Activated T-cell treated with anti-CD3 and anti-CD28 coated beads for 4 hours (primary cell): ENCODE measurements at places on chromosomes 2 and 18.

DNA sequence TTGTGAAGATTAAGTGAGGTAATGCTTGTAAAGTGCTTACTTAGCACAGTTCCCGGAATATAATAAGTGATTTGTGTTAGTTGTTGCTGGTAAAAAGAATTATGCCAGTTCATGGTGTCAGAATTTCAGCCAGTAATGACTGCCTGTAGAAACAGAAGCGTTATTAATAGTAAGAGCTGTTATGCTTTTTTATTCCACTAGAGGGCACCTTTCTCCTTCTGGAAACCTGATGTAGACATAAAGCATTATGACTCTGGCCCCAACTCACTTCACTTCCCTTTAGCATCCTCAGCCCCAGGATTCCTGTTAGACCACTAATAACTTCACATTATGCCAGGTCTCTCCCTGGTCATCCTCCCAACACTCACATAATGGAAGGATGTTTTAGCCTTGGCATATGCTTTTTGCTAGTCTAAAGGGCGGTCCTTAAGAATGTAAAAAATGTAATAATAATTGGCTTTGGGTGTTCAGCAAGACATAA is 34.9 kb downstream of the C18orf54 start:
- no peak for DNase-seq

DNA sequence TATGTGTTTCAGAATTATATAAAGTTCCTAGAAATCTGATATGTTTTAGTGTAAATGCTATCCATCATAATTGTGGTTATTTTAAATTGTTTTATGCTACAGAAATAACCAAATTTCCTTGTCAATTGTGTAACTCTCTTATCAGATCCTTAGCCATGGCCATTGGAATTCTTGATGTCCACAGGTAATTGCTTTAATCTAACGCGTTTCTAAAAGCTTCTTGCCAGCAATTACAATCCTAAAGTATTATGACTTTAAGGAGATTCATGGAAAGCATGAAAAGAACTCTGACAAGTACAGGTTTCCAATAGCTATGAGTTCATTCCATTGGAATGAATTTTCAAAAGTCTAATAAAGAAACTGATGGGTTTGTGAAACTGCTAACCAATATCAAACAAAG is 472.1 kb downstream of the ERBB4 start:
- no peak for DNase-seq

DNA sequence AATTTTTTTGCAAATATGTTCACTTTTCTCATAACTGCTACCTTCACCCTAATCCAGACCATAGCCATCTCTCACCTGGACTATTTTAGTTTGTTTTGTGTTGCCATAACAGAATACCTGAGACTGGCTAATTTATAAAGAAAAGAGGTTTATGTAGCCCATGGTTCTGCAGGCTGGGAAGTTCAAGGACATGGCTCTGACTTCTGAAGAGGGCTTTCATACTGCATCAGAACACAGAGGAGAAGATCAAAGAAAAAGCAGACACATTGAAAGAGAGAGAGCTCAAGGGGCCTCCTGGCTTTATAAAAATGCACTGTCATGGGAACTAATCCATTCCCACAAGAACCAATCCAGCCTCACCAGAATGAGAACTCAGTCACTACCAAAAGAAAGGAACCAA is 25.0 kb upstream of the DDX18 start:
- DNase-seq: no peak

- DNase-seq: no peak
Observed at GRCh38 chr2:101677658-101678057, 19.8 kb upstream of the MAP4K4 start.

GRCh38 chr18:22398464-22398863 is 19.3 kb downstream of the CTAGE1 start:
- no peak for DNase-seq

DNA sequence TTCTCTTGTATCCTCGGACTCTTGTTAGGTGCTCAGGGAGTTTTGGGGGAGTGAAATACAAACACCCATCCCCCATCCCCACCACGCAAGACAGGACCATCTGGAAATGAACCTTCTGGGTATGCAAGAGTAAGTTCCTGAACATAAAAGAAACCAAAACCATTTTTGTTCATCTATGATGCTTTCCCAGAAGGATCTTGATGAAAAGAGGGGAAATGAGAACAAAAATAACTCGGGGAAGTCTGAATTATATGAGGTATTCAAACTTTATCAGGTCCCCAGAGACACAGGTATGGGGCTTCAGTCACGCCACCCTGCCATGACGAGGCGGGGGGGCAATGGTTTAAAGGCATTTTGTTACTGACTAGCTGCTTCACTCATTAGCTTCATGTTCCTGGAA is 68.6 kb upstream of the DNMT3A start:
- no peak for DNase-seq

DNA sequence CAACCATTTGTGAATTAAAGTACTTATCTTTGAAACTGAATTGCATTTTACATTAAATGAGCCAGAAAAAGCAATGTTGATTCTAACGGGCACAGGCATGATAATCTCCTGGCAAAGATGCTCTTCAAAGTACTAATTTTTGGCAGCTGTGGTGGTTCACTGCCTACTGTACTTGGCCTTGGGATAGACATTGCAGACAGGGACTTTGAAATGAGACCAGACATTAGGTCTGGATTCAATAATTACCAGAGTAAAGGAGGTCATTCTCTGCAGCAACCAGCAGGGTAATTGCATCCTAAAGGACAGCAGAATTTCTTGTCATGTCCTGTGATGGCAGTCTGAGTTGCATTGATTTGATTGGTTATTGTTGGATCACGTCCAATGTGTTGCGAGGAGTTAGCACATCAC is 986.5 kb downstream of the TDRD15 start:
- DNase-seq: no peak

GRCh38 chr2:120376679-120377640 is 31.0 kb downstream of the INHBB start:
- no peak for DNase-seq

GRCh38 chr18:905307-905947 is 756 bp downstream of the ADCYAP1 start:
- no peak for DNase-seq

DNA sequence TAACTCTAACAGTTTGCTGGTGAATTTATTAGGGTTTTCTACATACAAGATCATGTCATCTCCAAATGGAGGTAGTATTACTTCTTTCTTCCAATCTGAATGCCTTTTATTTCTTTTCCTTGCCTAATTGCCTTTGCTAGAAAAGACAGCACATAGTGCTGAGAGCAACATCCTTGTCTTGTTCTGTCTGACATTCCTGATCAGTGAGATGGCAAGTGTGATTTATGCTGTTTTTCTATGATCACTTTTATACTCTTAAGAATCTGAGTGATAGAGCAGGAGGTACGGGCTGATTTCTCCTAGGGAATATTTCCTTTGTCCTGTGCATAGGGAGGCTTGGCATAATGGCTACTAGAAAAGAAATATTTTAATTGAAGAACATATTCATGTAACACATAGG is 17.3 kb downstream of the LYPD6B start:
- DNase-seq: no peak

DNA sequence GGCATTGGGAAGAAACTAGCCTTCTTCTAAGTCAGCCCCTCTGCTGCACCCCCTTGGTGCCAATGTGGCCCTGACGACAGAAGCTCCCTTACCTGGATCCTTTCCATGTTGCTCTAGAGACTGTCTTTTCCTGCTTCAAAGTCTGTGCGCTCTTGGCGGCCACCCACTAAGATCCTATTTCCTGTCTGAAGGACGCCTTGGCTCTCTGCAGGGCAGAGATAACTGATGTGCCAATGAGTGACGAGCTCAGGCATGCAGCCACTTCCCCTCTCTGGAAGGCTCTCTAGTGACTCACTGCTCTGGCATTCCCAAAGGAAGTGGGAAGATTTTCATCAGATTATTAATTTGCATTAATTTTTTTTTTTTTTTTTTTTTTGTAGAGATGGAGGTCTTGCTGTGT is 273.5 kb downstream of the CDH20 start:
- DNase-seq: no peak

- no peak for DNase-seq
Observed at GRCh38 chr2:156883804-156884203, 373.7 kb upstream of the GALNT5 start.

GRCh38 chr2:107320881-107321280 is 434.9 kb upstream of the ST6GAL2 start:
- DNase-seq: no peak

DNA sequence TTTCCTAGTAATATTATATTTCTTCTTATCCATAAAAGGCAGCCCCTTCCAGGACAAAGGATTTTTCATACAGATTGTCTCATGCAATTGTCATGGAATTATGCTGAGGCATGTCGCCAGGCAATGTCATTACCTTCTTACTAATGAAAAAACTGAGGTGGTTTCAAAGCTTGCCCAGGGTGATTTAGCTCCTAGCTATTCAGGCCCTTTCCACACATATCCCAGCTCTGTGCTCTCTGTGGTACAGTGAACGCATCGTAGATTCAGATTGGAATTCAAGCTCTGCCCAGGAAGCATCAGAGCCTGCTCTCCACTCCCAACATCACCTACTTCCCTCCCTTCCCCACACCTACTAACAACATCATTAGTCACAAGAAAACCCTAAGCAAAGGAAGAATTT is 60.1 kb downstream of the ATP8B1 start:
- DNase-seq: no peak

DNA sequence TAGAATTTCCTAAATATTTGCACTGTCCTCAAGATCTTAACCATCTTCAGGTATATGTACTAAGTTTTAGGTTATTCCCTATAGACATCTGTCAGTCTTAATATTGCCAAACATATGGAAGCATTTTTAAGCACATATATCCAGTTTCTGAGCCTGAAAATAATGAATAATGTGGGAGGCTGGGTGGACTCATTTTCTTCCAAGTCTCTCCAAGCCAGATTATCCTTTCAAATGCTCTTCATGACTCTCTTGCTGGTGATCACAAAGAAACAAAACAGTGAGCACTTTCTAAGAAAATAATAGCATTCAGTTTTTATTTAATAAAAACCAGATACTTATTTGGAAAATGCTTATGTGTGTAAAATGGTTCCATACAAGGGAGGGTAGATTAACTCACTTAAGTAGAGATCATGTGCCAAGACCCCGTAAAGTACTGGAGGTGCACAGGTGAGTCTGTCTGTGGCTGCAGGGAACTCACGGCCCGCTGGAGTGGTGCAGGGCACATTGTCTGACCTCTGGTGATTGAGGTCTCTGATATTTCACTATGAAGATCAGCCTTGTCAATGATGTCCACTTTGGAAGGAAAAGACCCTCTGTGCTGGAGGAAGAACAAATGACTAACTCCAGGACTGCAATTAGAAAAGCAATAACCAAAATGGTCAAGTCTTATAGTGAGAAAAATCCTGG is 161.6 kb downstream of the TMEM18 start:
- DNase-seq: no peak

GRCh38 chr2:237774811-237775553 is 23.6 kb upstream of the RBM44 start:
- peak; percentile 21 for DNase-seq

- no peak for DNase-seq
Observed at GRCh38 chr2:24957976-24958375, 13.8 kb downstream of the DNAJC27 start.

DNA sequence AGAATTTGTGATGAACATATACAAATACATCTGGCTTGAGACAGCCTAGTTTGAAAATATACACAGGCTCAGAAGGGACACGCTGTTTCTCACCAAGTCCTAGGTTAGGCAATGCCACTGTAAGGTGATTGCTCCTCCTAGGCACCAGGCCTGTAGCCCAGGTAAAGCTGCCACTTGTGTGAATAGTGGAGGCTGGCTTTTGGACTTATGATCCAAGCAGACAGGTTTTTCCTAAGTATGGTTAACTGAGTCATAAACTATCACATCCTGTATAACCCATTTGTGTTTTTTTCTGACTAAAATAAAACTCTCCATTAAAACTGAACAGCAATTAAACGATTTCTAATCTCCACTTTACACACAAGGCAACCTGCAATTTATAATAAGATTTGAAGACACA is 81.0 kb downstream of the SEMA4F start:
- DNase-seq: no peak

- DNase-seq: no peak
Observed at GRCh38 chr2:234638966-234639365, 142.1 kb upstream of the ARL4C start.

GRCh38 chr2:126942427-126943203 is 43.9 kb downstream of the TEX51 start:
- no peak for DNase-seq

GRCh38 chr18:24683925-24684324 is 223.5 kb downstream of the HRH4 start:
- DNase-seq: no peak

- no peak for DNase-seq
Observed at GRCh38 chr2:171763602-171764001, 76.3 kb downstream of the DYNC1I2 start.

- DNase-seq: no peak
Observed at GRCh38 chr2:81523344-81523743, 1218.8 kb upstream of the LRRTM1 start.

DNA sequence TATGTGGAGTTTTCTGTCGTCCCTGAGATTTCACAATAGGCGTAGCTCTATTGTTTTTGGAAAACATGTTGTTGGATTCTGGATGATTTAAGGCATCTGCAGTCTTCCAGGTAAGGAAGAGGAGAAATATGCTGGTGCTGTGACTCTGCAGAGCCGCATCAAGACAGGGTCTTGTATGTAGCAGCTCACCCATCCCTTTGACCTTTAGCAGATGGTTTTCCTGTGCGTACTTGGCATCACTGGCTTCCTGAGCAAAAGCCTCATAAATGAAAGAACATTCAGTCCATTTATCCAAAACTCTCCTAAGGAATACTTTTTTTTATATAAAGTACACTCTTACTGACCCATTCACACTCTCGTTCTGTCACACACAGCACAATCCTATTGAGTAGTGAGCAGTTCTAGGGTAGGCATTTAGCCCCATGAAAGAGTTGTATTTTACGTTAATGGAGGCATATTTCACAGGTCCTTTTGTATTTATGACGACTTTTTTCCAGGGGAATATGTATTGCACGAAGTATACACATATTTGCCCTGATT is 443.9 kb downstream of the STK39 start:
- DNase-seq: no peak

- peak; percentile 3 for DNase-seq
Observed at GRCh38 chr2:151946899-151947812, 118.9 kb upstream of the ARL5A start.

DNA sequence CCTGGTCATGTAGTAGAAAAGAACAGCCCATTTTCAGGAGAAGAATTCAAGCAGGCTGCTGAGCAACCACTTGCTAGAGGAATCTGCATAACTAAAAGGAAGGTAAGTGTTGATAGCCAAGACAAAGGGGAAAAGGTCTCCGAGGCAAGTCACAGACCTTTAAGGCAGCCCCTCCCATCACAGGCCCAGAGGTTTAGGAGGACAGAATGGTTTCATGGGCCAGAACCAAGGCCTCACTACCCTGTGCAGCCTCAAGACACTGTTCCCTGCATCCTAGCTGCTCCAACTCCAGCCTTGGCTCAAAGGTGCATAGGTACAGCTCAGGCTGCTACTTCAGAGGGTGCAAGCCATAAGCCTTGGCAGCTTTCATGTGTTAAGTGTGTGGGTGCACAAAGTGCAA is 238.6 kb upstream of the CYP26B1 start:
- no peak for DNase-seq

DNA sequence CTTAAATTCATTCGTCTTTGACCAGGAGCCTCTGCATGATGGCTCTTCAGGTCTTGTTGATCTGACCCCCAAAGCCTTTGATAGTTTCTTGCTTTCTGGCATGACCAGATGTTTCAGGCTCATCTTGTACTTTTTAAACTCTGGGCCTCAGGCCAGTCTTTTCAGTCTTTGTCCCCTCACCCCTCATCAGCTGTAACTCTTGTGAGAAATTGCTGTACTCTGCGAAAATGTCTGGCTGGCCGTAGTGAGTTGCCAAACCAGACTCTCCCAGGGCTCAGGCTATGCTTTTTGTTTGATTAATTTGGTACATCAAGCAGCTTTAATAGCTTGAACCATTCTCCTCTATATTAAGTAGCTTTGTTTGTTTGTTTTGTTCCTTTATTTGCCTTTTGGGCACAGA is 75.9 kb downstream of the BABAM2 start:
- DNase-seq: no peak
